ENCODE measurements at places on chromosomes 2 and 18.

DNA sequence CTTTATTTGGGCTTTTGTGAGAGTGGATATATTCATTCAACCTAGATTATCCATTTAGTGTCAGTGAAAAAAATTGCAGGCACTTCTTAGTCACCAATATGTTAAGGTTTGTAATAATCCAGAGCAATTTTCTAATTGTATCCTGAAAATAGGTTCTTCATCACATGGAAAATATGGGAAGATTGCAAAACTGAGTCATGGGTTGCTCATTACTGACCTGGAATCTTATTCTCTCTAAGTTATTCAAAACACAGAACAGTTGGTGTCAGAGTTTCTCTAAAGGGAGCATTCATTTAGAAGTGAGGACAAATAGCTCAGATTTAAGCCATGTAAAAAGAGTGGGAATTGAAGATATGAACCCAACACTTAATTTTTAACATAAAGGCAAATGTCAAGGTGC lies 181.3 kb downstream of the IKZF2 start:
- no peak for DNase-seq

DNA sequence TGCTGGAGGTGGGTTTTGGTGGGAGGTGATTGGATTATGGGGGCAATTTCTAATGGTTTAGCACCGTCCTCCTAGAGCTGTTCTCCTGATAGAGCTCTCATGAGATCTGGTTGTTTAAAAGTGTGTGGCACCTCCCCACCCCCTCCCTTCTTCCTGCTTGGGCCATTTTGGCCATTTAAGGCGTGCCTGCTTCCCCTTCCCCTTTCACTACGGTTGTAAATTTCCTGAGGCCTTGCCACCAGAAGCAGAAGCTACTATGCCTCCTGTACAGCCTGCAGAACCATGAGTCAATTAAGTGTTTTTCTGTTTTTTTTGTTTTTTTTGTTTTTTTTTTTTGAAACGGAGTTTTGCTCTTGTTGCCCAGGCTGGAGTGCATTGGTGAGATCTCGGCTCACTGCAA lies 335.7 kb upstream of the HS6ST1 start:
- no peak for DNase-seq

DNA sequence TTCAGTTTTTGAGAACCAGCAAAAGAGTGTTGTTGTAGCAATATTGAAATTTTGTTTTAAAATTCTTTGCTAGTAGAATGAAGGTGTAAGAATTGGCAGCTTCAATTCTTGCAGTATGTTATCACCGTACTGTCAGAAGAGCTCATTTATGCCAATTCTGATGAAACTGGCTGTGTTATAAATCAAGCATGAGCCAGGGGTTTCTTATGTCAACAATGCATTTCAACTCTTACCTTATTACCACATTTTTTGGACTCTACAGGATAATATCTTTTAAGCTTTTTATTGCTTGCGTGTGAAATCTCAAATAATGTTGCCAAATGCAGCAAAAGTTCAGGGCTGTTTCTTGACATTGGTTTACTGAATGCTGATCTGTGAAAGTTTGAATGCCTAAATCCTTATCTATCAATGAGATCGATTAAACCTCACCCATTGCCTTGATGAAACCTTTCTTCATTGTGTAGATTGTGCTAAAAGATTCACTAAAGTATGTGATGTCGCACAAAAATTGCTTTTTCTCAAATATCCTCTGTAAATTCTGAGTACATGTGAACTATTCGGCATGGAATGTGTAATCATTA lies 1389.3 kb upstream of the ZEB2 start:
- no peak for DNase-seq

DNA sequence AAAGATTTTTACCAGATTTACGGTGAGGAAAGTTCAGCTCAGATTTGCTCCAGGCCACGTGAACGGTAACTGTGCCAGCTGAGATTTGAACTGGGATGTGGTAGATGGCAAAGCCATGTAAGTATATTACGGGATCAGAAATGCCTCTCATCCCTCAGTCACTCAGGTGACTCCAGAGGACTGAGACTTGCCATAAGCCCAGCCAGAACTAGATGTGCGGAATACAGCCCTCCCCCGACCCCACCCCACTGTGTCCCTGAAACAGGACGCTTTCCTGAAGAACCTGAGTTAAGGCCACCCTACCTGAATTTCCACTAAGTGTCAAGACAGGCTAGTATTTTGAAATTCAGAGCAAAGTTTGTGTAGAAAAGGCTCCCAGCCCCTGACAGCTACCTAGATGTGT lies 1.3 kb upstream of the FHL2 start:
- no peak for DNase-seq

GRCh38 chr2:54603796-54604195 lies 119.7 kb upstream of the EML6 start:
- DNase-seq: no peak

DNA sequence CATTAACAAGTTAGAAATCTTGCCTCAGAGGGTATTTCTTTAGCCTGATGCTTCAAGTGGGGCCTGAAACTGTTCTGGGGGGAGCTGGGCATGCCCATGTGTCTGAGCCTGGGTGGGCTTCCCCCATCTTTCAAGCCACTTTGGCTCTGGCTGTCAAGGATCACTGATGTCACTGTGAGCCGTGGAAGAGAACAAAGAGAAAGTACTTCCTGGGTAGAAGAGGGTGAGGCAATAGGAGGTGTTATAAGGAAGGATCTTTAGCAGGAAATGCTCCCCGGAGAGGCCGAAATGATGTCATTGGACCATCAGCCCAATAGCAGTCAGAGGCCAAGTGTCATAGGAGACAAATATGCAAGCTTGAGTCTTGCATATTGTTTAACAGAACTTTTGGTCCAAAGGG lies 228.4 kb upstream of the MEX3C start:
- DNase-seq: no peak

DNA sequence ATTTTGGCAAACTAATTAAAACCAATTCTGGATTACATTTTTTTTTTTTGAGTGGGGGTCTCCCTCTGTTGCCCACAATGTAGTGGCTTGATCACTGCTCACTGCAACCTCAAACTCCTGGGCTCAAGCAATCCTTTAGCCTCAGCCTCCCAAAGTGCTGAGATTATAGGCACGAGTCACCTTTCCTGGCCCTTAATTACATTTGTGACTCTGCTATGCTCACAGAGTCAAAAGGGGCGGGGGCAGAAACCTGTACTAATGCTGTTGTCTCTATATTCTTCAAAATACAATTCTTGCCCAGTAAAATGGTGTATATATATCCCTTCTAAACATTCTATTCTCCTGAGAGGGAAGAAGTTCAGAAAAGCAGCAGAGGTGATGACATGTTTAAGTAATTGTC lies 23.2 kb downstream of the PRKD3 start:
- DNase-seq: no peak

- DNase-seq: no peak
These were observed 101.7 kb downstream of the SOCS6 start for GRCh38 chr18:70390371-70391090.

DNA sequence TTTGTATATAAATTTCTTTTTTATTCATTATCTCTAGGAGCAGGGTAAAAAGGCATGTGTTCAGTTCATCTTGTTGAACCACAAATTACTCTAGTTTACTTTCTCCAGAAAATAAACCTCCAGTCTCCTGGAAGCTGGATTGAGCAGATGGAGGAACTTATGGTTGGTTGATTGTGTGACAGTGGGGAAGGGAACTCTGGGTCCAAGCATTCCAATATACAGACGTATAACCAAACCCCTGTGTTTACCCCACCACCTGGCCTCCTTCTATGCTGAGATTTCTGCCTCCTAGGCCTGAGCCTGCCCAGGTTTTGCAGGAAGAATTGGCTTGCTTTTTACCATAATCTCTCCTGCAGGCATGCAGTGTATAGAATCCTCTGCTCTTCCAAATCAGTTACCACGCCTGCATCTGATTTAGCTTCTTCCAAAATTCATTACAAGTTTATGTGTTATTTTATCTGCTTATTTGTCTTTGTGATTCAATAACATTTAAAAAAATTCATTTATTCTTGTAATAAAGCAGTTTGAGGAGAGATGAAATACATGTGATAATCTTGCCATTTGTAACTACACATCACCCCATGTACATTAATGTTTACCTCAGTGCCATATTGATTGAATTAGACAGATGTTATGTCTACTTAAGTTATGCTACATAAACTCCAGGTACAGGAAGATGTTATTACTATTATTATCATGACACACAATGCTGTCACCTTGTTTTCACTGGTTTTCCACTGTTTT lies 2.5 kb upstream of the RAB27B start:
- DNase-seq: no peak

- no peak for DNase-seq
These were observed 81.9 kb downstream of the MEP1B start for GRCh38 chr18:32271672-32272208.

GRCh38 chr2:42793334-42794270 lies 1.2 kb upstream of the HAAO start:
- DNase-seq: no peak

- no peak for DNase-seq
These were observed 18.6 kb downstream of the DDX18 start for GRCh38 chr2:117832905-117833613.

DNA sequence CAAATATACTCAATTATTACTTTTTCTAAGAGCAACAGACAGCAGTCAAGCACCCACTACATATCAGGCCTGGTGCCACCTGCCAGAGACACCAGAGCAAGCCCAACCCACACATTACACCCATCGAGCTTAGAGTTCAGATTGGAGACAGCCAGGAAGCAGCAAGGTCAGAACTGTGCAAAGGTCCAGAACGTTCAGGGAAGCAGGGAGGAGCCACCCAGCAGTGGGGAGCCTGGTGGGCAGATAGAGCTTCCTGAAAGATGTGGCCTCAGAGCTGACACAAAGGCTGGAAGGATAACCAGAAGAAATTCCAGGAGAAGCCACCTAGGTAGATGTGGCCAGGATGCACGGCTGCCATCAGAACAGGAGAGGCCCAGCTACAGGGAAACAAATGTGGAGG lies 440.5 kb upstream of the ID2 start:
- DNase-seq: no peak

- DNase-seq: no peak
These were observed 65.9 kb upstream of the SLC16A14 start for GRCh38 chr2:230134496-230135129.

GRCh38 chr2:120239488-120240287 lies 13.0 kb upstream of the RALB start:
- DNase-seq: no peak

GRCh38 chr18:56727399-56727798 lies 76.2 kb downstream of the WDR7 start:
- DNase-seq: peak; percentile 22

GRCh38 chr2:74481961-74482800 lies 617 bp downstream of the CCDC142 start:
- no peak for DNase-seq

GRCh38 chr2:226114436-226114835 lies 685.2 kb downstream of the IRS1 start:
- DNase-seq: no peak

DNA sequence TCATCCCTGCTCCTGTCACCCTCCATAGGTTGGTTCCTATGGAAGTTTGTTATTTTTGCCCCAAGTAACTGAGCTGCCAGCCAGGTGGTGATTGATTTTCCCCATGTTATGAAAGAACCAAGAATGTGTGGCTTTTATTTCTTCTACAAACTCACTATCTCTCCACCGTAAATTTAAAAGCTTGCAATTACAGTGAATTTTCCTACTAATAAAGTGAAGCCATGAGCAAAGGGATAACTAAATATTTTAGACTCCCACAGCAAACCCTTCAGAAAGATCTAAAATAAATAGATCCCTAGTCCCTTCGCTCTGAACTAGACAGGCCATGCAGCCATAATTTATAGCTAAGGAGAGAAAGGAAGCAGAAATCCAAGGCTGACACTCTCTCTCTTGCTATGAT lies 6.2 kb upstream of the KIAA2012 start:
- DNase-seq: no peak

GRCh38 chr2:11562476-11562875 lies 28.6 kb downstream of the GREB1 start:
- no peak for DNase-seq

- DNase-seq: no peak
These were observed 1.1 kb upstream of the RPL37A start for GRCh38 chr2:216497382-216498069.

- DNase-seq: no peak
These were observed 630.3 kb upstream of the NRXN1 start for GRCh38 chr2:51662187-51662586.

DNA sequence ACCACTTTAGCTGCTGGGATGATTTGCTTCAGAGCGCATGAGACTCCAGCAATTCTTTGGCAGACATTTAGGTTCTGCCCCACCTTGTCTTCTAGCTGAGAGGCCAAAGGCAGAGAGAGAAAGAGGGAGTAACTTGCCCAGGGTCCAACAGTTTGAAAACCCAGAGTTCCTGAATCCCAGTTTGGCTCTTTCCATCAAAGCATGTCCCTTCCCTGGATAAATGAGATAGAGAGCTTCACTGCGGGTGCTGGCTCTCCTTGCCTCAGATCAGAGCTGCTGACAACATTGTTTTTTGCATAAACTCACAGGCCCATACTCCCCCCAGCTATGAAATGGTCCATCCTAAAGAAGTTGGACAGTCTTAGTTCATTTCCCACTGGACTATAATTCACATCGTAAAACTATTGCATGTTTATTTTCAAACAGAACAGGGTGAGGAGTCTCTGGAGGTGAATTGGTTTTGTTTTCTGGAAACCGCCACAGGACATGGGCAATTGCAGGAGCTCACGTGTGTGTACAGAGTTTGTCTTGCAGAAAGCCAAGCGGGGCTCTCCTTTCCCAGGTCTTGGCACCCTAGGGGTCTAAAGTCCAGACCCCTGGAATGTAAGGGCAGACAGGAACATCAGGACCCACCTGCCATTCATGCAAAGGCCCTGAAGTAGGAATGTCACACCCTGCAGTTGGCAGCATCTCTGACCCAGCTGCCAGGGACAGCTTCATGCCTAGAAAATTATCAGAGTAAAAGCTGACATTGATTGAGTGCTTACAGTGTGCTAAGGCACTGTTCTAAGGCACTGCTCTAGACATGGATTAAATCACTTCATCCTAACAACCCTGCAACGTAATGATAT lies 25.0 kb upstream of the SLC14A2 start:
- DNase-seq: no peak

DNA sequence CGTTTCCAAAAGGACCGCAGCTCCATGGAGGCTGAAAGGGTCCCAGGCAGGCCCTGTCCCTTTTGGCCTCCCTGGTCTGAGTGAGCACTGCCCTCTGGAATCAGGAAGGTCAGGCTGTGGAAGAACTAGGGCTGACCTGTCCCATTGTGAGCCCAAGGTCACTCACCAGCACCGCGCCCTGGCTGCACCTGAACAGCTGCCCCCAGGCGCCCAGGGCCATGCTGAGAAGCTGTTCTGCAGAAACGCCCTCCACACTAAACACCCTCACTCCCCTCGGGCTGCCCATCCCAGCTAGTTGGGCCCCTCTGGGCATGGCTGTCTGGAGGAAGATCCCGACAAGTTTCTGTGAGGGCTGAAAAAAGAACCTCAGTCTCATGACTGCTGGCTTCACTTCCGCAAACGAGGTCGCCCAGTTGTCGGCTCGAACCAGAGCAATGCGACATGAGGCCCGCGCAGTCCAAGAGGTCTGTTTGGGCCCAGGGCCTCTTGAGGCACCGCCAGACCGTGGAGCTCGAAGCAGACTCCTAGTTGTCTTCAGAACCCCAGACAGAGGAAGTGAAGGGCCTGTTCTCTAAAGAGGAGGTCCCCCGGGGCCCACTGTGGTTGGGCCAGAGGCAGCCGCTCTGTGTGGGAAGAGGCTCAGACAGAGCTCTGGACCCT lies 64.4 kb downstream of the INPP5D start:
- DNase-seq: no peak
